Fibroblast of lung (primary cell): ENCODE measurements at places on chromosomes 4 and X.

- no peak for DNase-seq
Observed at GRCh38 chr4:20589436-20589835, 110.8 kb upstream of the PACRGL start.

- no peak for DNase-seq
Observed at GRCh38 chrX:139495324-139495723, 35.2 kb upstream of the F9 start.

- DNase-seq, result no peak
Observed at GRCh38 chrX:107602694-107603239, 25.5 kb upstream of the PRPS1 start.

- peak; percentile 89 for DNase-seq
Observed at GRCh38 chr4:119286377-119287002, 35.4 kb downstream of the FABP2 start.

GRCh38 chrX:56812515-56813105 lies 83.6 kb downstream of the NBDY start:
- DNase-seq, result no peak

GRCh38 chr4:15078682-15079642 lies 76.7 kb downstream of the CPEB2 start:
- DNase-seq, result peak; percentile 95

DNA sequence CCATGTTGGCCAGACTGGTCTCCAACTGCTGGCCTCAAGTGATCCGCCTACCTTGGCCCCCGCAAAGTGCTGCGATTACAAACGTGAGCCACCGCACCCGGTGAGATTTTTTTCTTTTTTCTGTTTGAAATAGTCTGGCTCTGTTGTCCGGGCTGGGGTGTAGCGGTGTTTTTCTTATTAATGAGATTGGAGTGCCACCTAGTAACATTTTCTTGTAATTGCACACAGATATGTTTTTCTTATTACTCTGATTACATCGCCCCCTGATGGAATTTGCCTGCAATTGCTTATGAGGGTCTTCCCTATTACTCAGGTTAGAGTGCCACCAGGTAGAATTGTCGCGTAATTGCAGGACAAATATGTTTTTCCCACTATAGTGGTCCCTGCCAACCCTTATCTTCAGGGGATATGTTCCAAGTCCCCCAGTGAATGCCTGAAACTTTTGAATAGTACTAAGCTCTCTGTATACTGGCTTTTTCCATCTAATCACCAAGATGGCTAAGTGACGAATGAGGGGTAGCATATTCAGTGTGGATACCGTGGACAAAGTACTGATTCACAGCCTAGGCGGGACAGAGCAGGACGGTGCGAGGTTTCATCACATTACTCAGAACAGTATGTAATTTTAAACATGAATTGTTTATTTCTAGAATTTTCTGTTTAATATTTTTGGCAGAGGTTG lies 8.6 kb upstream of the PDHA1 start:
- DNase-seq, result peak; percentile 20

DNA sequence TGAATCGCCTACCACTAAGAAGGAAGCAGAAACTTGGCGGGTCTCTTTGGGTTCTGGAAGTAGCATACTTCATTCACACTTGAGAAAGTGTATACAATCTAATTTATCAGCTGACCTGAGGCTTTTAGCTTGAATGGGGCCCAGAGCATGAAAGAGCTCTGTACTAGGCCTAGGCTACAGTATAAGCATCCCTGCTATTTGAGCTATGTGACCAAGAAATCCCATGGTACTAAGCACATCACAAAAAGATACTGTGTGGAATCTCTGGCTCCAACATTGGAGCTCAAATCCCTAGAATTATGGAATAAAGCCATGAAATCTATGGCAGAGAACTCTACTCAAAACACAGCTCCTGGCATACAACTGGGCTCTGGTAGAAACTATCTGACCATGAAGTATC lies 43.9 kb upstream of the CCDC149 start:
- DNase-seq, result no peak

GRCh38 chr4:176849076-176849475 lies 56.4 kb upstream of the VEGFC start:
- no peak for DNase-seq
